NCI-H2081 (cell line): ENCODE measurements at places on chromosomes 5 and 9.

- DNase-seq, result no peak
These were observed 1.1 kb downstream of the DNLZ start for GRCh38 chr9:136362450-136362784.

DNA sequence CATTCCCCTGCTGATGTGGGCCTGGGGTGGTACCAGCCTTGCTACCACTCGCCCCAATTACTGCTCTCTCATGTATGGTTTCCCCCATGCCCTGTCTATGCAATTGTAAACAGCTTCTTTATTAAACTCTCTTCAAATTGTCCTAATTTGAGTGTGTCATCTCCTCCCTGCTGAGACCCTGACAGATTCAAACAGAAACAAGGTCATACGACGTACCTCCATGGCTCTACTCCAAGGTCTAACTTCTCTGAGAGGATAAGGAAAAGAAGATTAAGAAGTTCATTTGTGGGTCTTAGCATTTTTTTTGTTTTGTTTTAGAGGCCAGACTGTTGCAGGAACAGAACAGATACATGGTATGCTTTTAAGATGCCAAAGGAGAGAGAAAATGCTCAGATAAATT is 38.0 kb downstream of the ABITRAM start:
- DNase-seq, result no peak

DNA sequence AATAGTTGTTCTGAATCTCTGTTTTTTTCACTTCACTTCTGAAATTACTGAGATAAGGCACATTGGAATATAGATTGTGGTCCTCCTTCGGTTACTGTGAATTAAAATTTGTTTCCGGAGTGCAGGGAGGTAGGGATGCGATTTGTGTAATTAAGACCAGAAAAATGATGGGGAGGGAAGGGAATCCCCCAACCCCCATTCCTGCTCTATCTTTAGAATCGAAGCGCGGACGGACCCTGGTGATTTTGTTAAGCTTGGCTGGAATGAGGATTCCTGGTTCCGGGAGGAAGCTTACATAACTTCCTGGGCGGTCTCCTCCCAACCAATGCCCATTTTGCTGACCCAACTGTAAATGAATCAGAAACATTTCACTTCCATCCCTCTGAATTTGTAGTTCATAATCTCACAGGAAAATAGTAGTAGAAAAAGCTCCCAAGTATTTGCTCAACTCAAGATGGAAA is 220.1 kb upstream of the MSX2 start:
- DNase-seq, result no peak

DNA sequence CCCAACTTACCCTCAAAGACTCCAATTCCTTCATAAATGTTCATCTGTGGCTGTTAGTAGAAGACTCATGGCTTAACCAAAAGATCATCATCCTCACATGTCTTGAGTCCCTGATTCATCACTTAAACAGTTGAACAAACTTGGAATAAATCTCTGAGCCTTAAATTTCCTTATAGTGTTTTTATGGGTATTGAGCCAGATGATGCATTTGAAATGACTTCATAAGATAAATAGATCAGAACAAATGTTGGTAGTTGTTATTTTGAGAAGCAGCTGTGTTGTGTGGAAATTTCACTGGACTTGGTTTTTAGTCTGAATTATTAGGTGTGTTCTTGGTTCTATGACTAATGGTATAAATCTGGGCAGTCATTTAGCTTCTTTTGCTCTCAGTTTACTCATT is 236.2 kb downstream of the NNT start:
- DNase-seq, result no peak

GRCh38 chr5:168844016-168844921 is 265.1 kb upstream of the PANK3 start:
- DNase-seq, result no peak

GRCh38 chr9:37911271-37911681 is 7.3 kb upstream of the SLC25A51 start:
- no peak for DNase-seq

DNA sequence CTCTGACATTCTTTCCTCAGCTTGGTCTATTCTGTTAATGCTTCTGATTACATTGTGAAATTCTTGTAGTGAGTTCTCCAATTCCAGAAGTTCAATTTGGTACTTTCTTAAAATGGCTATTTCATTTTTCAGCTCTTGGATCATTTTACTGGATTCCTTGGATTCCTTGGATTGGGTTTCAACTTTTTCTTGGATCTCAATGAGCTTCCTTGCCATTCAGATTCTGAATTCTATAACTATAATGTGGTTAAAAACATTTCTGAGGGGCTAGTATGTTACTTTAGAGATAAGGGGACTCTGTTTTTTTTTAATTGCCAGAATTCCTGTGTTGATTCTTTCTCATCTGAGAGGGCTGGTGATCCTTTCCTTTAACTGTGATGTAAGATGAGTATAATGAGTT is 136.4 kb downstream of the MCTP1 start:
- no peak for DNase-seq

DNA sequence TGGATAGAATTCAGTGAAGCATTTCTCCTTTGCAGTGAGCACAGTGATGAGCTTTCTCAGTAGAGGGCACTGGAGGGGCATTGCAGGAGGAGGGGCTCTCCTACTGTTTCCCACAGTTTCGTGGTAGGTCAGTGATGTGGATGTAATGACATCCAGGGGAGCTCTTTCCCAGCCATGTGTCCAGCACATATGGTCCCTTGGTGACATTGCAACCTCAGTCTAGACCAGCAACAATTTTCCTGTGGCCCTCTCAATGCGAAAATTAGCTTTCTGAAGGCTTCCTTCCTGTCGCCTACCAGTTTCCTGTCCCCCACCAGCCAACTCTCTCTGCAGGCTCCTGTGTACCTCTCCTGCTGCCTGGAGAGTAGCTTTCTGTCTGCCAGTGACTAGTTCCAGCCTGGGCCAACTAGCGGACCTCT is 6.9 kb upstream of the PDCL start:
- DNase-seq, result no peak

GRCh38 chr9:133049043-133049442 is 12.7 kb upstream of the CEL start:
- DNase-seq, result no peak

DNA sequence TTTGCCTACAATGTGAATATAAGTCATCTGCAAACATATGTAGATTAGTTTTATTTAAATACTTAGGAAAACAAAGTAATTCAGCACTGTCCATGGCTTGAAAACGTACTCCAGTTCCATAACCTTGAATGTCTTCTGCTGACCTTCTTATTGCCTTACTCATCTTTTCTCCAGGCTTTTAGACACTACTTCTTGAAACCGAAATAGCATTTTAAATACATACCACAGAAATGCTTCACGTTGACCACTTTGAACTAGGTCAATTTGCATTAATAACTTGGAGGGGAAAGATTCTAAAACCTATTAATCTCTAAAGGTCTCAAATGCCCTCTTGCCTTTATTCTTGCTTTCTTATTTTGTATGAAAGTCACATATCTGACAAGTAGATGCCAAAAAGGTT is 995.4 kb upstream of the ACO1 start:
- no peak for DNase-seq

- no peak for DNase-seq
These were observed 666 bp upstream of the TLR4 start for GRCh38 chr9:117703537-117703936.

GRCh38 chr5:51986733-51987132 is 603.5 kb downstream of the ISL1 start:
- DNase-seq, result no peak

DNA sequence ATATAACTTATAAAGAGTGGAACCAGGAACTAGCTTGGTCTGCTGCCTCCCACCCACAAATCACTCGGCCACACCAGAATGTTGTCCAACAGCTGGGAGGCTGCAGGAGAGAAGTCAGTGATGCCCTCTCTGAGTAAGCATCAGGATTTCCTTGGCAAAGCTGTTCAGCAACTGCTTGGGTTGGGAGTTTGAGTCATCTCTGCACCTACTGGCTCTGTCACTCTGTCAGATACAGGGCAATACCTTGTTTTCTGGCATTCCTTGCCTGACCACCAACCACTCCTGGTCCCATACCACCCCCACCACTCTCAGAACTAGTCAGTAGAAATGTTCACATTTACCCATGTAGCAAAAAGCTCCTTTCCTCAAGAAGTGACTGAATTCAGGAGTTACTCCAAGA is 36.8 kb upstream of the GCNT4 start:
- no peak for DNase-seq

DNA sequence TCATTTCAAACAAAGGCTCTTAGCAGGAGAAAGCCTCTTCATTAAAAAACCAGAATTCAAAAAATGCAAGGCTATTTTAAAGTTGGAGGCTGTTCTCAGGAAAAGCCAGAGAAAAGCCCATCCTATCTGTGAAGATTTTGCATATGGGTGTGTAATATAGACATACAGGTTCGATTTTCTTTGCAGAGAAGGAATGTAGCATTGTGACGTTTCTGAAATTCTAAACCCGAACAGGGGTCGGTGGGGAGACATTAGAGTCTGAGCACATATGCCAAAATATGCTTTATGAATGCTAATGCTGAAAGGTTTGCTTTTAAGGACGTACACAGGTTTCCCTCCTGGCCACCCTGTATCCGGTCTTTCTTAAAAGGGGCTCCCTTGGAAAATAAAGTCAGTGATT is 363.1 kb upstream of the PAPPA start:
- DNase-seq, result no peak

DNA sequence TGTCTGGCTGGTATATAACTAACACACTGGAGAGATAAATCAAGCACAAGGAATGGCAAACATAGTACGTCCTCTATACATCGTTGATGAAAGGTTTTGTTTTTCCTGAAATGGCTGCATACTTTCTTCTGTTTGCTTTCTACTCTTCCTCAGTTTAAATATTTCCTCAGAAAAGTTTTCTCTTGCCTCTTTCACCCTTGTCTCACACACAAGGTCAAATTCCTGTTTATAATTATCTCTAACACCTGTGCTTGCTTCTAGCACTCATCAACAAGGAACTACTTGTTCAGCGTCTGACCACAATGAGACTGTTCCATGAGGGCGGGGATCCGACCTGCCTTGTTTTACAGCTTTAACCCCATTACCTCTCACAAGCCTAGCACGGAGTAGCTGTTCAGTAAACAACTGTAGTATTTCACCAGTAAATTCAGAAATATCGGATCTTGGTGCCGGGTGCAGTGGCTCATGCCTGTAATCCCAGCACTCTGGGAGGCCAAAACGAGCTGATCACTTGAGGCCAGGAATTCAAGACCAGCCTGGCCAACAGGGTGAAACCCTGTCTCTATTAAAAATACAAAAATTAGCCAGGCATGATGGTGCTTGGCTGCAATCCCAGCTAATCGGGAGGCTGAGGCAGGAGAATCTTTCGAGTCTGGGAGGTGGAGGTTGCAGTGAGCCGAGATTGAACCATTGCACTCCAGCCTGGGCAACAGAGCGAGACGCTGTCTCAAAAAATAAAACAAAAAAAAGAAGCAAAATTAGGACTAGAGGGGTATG is 37.0 kb downstream of the NR6A1 start:
- DNase-seq, result no peak

GRCh38 chr5:54460181-54460919 is 4.9 kb downstream of the HSPB3 start:
- DNase-seq, result no peak

DNA sequence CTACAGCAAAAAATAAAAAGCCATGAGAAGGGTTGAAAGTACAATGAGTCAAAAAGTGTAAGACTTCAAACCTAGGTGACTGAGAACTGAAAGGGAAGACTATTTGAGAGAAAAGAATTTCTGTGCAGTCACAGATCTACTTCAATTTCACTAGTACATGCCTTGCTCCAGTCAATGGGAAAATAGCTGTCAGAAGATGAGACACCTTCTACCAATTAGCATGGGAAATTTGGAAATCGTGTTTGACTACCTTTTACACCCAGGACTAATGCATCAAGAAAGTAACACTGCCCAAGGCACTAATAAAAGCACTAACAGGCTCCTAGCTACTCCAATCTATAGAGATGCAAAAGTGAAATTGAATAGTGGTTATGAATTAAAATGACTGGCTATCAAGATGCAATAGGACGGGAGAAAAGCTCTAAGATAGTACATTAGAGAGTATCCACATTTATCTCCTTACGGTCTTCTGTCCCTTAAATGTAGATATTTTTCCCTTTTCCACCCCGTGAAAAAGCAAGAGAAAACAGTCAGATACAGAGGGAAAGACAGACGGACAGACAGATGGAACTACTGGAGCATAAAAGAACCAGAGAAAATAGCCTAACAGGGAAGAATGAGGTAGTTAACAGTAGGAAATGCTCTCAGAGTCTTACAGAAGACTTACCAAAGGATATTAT is 15.2 kb downstream of the ERP44 start:
- DNase-seq, result no peak

GRCh38 chr5:76099756-76100155 is 16.6 kb downstream of the SV2C start:
- DNase-seq, result no peak

GRCh38 chr5:89353837-89354551 is 471.0 kb upstream of the MEF2C start:
- DNase-seq, result no peak
